A549 treated with AZD2906 at 1 μM for 4 hours (cell line): ENCODE measurements at places on chromosomes 5 and 9. TPM values are rescaled to one million over a fixed set of nuclear protein-coding genes. Genes with fewer than 3 reads are reported as not detected.

Gene RNF180
- total RNA-seq: 0.18 to 0.38 TPM (median 0.29 TPM) in 5 replicates

Gene DMRT3
- total RNA-seq: 0.03 TPM in 1 of 5 replicates, not detected in the others

Gene LCN15
- 0.05 to 0.09 TPM (median 0.09 TPM) in 3 of 5 replicates, not detected in the others for total RNA-seq

Gene AMACR
- 14.1 to 17.7 TPM (median 15.9 TPM) in 5 replicates for total RNA-seq

Gene MYMK
- not detected in 5 replicates for total RNA-seq

Gene EGFLAM
- 0.21 to 0.39 TPM (median 0.23 TPM) in 5 replicates for total RNA-seq

Gene FAXDC2
- 0.29 to 0.37 TPM (median 0.35 TPM) in 5 replicates for total RNA-seq

Gene SPINK4
- total RNA-seq: not detected in 5 replicates

Gene SH3TC2
- total RNA-seq: 0.39 to 0.92 TPM (median 0.56 TPM) in 5 replicates

Gene ARHGEF39
- total RNA-seq: 11.1 to 18.8 TPM (median 16.6 TPM) in 5 replicates

Gene RLN1
- not detected in 5 replicates for total RNA-seq

Gene FOXD1
- total RNA-seq: 12.2 to 19.4 TPM (median 17.7 TPM) in 5 replicates

Gene CDHR2
- 0.06 to 0.29 TPM (median 0.15 TPM) in 5 replicates for total RNA-seq

Gene ADAMTS19
- not detected in 5 replicates for total RNA-seq

Gene SOHLH1
- total RNA-seq: 0.05 to 0.08 TPM (median 0.05 TPM) in 3 of 5 replicates, not detected in the others

Gene GABRG2
- total RNA-seq: not detected in 5 replicates

Gene NR5A1
- 0.07 to 0.20 TPM (median 0.17 TPM) in 5 replicates for total RNA-seq
